Stimulated activated CD8-positive, alpha-beta memory T cell treated with anti-CD3 and anti-CD28 coated beads, Interleukin-4, amount 100 ng/mL, for 24 hours (primary cell): ENCODE measurements at places on chromosomes 6 and 20.

GRCh38 chr20:46011631-46012482 is 3.1 kb downstream of the MMP9 start:
- DNase-seq: no peak

DNA sequence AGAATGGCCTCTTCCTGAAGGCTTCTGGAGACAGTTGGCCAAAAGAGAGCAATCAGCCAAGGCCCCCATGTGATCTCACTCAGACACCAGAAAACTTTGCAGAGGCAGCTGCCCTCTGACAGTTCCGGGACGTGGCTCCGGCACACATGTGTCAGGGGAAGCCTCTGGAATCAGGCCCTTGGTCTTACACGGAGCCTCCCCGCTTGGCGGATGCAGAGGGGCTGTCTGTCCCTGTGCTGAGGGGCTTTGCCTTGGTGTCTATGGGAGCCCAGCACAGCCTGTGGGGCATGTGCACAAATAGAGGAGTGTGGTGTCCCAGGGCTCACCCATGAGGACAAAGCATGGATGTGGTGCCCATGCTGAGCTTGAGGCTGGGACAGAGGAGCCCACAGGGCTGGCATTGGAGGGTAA is 13.8 kb downstream of the SIGLEC1 start:
- DNase-seq: no peak

DNA sequence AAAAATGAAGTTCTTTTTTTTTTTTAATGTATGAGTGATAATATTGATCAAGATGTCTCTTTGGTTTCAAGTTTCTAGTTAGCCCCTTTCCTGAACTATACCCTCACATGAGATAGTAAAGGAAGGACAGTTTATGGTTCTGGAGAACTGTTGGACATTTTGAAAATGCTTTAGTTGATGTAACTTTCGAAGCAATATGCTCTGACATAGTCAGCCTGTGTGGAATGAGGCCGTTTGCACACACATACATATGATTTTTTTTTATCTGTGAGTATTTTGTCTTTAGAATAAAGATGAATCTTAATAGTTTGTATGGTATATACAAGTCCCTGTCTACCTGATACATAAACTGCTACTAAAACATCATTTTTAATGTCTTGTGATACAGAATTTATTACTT is 177.0 kb downstream of the ARID1B start:
- DNase-seq: no peak

DNA sequence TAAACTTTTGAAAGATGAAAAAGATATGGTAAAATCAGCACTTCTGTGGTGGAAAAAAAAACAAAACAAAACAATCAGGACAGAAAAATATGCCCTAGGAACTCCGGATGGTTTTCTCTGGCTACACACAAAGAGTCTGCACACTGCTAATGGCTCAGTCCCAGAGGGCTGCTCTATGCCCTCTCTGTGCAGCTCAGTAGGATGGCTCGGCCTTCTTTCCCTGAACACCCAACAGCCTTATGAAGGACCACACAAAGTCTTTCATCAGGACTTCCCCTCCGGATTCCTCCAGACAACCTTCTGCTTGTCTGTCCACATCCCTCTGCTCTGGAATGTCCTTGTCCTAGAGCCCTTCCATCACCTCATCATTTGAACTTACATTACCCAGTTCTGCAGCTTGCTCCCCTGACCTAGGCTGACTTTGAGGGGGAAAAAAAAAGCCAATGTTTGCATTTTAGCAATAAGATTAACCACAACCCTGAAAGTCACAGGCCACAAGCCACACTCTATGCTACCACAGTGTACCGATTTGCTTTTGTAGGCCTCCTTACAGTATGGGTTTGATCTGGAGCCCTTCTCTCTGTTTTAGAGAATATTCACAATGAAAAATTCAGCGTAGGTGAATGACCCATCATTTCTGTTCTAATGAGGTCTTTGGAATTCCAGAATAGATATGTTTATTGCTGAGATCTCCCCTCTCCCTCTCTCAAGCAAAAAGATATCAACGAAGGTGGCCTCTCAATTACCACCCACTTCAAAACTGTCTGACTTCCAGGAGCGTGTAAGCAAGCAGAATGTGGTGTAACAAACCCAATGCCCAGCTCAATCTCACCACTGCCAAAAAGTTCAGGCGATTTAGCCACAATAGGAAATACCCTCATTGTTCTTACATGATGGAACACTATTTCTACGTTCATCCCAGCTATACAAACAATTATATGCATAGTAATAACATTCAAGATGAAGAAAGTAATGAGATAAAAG is 164.0 kb downstream of the GMDS start:
- DNase-seq: peak; percentile 3

GRCh38 chr20:54435015-54435414 is 40.4 kb upstream of the DOK5 start:
- DNase-seq: no peak

- no peak for DNase-seq
Observed at GRCh38 chr6:35142588-35143569, 1.7 kb upstream of the TCP11 start.

DNA sequence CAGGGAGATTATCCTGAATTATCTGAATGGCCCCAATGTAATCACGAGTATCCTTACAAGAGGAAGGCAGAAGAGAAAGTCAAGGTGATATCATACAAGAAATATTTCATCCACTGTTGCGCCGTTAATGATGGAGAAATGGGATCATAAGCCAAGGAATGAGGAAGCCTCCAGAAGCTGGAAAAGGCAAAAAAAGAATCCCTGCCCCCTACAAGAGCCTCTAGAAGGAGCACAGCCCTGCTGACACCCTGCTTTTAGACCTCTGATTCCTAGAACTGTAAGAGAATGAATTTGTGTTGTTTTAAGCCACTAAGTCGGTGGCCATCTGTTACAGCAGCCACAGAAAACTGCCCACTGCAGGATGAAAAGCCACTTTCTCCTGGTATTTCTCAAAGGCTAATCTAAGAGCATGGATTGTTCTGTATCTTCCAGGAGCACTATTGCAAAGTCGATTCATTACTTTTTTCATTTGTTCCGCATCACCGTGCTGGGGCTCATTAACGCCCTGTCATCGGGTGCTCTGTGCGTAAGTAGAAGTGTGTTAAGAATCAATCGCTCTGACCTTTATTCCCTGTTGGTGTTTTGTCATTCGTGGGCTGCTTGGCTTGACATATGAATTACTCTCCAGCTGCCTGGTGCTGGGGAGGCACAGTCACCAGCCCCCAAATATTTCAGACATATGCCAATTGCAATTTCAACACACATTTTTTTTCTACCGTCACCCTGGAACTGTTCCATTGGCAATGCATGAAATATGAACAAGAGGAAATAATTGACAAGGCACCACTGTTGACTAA is 117.0 kb downstream of the PCSK2 start:
- no peak for DNase-seq

DNA sequence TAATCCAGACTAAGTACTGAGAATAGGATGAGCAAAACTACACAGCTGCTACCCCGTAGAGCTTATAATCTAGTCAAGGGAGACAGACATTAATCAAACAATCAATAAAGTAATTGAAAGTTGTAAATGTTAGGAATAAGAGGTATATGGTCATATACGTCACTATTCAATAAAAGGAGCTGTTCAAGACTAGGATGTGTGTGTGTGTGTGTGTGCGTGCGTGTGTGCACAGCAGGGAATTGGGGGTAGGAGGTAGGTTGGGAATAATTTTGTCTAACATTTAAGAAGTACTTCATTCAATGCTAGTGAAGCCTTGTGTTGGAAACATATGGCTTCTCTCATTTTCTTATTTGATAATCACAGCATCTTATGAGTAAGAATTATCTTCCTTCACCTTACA is 41.8 kb downstream of the SESN1 start:
- DNase-seq: no peak

DNA sequence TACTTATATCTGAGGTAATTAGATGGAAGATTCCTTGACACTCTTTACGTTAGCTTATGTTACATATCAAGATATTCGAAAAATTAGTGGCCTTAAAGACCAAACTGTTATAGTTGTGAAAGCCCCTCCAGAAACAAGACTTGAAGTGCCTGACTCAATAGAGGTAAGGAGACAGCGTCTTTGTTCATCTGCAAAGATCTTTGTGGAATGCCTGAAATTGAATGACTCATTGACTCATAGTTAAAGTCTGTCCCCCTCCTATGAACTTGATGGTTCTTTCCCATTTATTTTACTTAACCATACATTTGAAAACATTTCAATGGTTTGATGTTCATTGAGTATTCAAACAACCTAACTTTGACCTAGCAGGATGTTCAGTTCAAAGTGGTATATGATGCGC is 47.6 kb upstream of the CDKAL1 start:
- DNase-seq: no peak

- no peak for DNase-seq
Observed at GRCh38 chr20:57594092-57594951, 25.9 kb downstream of the ZBP1 start.

DNA sequence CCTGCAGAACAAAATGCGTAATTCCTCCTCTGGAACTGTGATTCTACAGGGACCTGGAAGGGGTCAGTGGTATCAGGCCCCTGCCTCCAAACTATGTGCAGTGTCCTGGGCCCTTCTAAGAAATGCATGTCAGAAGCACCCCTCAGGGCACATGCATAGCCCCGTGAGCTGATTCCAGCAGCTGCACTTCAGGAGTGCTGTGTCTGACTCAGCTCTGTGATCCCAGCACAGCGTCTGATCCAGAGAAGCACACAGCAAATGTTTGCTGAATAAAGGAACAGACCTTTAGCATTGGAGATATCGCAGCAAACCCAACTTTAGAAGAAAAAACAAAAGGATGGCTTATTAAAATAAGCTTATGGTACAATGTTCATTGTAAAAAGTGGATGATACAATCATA is 15.8 kb upstream of the MAFB start:
- DNase-seq: no peak

GRCh38 chr6:52162940-52163908 is 23.0 kb upstream of the IL17A start:
- no peak for DNase-seq

DNA sequence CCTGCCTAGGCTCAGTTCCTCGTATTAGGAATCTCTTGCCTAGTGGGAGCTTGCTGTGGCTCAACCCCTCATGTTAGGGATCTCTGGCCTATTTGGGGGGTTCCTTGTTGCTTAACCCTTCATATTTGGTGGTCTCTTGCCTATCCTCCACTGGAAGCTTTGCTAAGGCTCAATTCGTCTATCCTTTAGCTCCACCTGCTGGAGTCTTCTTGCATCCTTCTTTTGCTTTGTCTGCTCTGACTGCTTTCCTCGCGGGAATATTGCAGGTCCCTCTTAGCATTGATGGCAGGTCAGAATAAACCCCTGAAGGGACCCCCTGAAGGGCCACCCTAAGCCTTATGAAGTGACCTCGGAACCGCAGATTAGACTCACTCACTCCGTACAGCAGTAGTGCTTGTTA is 203.0 kb upstream of the TBX18 start:
- no peak for DNase-seq

DNA sequence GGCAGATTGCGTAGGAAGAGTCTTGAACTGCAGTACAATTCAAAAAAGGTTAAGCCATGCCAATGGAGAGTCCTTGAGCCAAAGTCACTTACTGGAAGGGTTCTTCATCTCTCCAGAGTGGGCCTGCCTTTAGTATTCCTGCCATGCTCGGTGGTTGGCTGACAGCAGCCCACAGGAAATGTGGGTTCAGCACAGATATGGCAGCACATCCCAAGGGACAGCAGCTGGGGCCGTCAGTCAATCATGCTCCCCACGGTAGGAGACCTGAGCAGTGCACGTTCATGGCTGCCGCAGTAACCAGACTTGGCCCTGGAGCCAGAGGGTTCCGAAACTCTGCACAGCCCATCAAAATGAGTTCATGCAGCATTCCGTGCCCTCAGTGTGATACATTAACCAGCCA is 63.6 kb upstream of the SIRPA start:
- no peak for DNase-seq

- no peak for DNase-seq
Observed at GRCh38 chr6:158121335-158121734, 46.7 kb downstream of the SERAC1 start.

GRCh38 chr20:49711667-49711987 is 2.1 kb downstream of the B4GALT5 start:
- DNase-seq: no peak

DNA sequence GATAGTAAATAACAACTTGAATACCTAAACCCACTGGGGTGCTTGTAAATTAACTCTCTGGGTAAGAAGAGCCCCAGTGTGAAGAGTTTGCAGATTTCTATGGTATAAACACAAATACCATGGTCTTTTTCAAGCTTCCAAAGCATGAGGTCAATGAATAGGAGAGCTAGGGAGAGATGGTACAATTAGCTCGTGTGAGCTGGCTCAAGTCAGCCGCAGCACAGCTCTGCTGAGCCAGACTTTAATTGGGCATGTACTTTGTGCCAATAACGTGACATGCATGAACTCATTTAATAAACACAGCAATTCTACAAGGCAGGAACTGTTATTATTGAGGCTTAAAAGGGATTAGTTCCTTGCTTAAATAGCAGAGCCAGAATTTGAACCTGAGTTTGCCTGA is 684.2 kb downstream of the KIF16B start:
- no peak for DNase-seq

GRCh38 chr20:6921717-6922386 is 154.4 kb downstream of the BMP2 start:
- DNase-seq: no peak

DNA sequence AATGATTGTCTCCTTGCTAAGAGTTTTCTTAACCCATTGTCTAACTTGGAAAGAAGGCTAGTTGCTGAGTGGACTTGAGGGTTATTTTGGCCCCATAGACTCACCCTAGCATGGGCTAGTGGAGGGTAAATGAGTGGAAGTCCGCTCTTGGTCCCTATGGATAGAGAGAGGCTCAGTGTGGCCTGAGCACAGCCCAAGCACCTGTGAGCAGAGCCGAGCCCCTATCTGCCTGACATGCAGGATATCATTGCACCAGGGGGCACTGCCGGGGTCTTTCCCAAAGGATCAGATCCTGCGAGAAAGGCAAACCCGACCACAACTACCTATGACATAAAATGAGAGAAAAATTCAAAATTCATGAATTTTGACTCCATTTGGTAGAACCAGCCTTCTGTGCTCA is 70.6 kb upstream of the GGTLC1 start:
- no peak for DNase-seq

DNA sequence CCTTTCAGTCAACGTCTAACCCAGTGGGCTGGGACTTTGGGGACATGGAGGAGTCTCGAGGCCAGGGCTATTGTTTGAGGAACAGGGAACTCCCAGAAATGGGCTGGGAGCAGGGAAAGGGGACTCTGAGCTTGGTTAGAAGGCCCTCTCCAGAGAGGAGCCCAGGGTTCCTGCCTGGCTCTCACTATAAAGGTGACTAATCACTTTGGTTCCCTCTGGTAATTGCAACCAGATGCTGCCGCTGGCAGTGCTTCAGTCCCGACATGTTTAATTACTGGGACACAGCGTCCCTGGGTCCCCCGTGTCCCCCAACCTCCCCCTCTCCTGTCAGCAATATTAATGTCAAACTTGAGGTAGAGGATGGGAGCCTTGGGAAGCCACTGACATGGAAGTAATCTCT is 5.0 kb upstream of the GDF5 start:
- no peak for DNase-seq

DNA sequence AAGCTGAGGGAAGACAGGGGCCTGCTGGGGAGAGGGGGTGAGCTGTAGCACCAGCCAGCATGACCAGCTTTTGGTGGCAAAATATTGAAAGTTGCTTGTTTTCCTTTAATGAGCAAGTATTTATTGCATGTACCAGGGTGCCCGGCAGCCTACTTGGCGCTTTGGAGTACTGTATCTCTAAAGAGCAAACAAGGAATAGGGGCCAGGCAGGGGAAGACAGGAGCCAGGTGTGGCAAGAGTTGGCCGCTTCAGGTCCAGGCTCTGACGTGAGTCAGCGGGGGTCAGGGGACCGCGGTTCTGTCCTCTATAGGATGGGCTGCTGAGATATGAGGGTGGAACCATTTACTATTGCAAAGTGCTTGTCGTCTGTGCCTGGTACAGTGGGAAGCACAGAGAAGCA is 63.1 kb downstream of the PSMG4 start:
- DNase-seq: no peak
